Psoas muscle (tissue), 8 donors: ENCODE measurements at places on chromosomes 5 and 9. TPM values are rescaled to one million over a fixed set of nuclear protein-coding genes. Genes with fewer than 3 reads are reported as not detected.

The TEX48 gene
- not detected for polyA plus RNA-seq

The SPOCK1 gene
- 7.1 TPM for polyA plus RNA-seq

- no peak for DNase-seq
- H3K4me1 ChIP-seq: peaks cover 13% of the 10 kb centered on the region
- no peak overlapping the region for H3K27ac ChIP-seq
These were observed 1.4 kb upstream of the MLLT3 start for GRCh38 chr9:20623748-20624124.

DNA sequence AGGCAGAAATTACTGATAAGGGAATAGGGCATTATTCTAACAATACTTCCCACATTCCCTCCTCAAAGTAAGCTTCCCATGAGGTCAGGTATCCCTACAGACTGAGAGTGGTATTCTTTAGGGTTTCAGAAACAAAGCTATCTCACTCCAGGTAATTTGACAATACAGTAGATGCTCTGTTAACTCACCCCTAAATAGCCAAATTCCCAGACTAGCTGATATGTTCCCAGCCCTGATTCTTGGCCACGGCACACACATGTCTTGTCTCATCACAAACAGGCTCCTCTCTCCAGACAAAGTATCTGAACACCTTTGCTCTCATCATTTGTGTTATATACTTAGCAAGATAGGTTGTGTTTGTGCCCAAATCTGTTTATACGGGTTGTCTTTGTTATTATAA is 139.9 kb downstream of the ZNF608 start:
- H3K4me1 ChIP-seq: peaks cover 27% of the 10 kb centered on the region
- no peak for DNase-seq
- peak overlapping the region; percentile 71 for H3K27ac ChIP-seq
- H3K4me3 ChIP-seq: no peak overlapping the region

DNA sequence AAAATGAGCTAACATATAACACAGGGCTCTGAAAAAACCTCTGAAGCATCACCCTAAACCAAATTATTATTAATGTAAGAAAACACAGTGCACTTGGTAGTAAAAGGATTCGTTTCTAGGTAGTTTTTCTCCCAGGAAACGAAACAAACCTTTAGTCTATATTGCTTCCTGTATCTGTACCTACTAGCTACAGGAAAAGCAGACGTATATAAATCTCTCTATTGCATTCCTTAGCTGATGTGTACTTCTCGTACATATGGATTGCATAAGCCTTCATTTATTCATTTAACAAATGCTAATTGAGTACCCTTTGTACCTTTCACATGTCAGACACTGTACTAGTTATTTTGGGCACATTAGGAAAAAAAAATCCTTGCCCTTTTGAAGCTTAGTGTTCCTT is 85.0 kb upstream of the RASA1 start:
- H3K4me3 ChIP-seq: no peak overlapping the region
- no peak for DNase-seq

DNA sequence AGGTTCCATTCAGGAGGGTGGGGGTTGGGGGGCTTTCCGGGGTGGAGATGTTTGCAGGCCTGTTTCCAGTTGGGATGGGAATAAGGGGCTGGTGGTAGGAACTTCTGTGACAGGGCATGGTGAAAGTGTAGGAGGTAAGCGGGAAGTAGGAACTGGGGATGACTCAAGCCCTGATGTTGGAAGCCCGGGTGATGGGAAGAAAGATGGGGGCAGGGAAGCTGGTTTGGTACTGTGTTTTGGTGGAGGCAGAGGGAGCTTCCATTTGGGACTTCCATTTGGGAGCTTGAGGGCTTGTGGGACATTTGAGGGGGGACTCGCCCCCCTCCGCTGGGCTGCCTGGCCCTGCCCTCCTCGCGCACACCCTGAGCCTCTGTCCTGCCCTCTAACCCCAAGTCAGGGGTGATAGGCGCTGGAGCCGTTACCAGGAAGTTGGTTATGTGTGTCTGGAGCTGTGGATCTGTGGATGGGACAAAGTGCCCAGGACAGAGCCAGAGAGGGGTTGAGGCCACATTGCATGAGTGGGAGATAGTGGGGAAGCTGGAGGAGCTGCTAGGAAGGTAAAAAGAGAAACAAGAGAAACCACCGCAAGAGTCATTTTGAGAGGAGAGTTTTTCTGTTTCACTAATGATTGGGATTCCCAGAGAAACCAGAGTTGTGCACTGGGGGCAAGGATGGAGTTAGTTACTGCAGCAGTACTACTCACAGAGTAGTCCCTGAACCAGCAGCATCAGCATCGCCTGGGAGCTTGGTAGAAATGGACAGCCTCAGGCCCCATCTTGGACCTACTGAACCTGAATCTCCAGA is 6.6 kb downstream of the RGS14 start:
- DNase-seq: no peak
- H3K36me3 ChIP-seq: no peaks in the 10 kb centered on the region
- no peak overlapping the region for H3K4me3 ChIP-seq
- H3K27me3 ChIP-seq: no peaks in the 10 kb centered on the region
- peaks cover 25% of the 10 kb centered on the region for H3K4me1 ChIP-seq

DNA sequence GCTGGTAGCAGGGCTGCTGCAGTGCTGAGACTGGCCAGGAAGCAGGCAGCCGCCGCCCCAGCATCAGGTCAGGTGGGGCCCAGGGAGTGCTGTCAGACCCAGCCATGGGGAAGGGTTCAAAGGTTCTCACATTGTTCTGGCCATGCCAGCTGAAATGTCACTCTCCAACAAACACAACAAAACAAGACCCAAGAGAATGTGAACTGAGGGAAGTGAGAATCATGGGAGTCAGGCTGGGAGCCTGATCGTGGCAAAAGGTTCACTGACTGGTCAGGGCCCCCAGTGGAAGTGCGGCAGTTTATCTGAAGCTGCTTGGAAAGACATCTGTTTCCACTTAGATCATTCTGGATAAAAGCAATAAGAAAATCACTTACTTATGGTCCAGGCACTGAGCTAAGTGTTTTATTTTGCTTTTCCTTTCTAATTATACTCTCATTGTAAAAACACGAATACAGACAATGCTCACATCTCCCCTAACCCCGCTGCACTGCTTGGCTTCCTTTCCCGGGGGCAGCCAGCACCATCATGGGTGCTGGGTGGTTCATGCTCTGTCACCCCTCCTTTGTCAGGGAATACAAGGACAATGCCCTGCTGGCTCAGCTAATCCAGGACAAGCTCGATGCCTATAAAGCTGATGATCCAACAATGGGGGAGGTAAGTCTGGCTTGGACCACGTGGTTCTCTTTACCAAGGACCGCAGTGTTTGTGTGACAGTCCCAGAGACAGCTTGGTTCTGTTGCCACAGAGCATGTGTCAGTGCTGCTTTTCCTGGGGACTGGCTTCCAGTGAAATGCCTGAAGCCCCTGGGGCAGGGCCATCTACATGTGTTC is 41.9 kb upstream of the CFAP157 start:
- no peak for DNase-seq
- no peaks in the 10 kb centered on the region for H3K4me1 ChIP-seq
- peaks cover 68% of the 10 kb centered on the region for H3K36me3 ChIP-seq
- no peak overlapping the region for H3K27ac ChIP-seq
- H3K27me3 ChIP-seq: no peaks in the 10 kb centered on the region

DNA sequence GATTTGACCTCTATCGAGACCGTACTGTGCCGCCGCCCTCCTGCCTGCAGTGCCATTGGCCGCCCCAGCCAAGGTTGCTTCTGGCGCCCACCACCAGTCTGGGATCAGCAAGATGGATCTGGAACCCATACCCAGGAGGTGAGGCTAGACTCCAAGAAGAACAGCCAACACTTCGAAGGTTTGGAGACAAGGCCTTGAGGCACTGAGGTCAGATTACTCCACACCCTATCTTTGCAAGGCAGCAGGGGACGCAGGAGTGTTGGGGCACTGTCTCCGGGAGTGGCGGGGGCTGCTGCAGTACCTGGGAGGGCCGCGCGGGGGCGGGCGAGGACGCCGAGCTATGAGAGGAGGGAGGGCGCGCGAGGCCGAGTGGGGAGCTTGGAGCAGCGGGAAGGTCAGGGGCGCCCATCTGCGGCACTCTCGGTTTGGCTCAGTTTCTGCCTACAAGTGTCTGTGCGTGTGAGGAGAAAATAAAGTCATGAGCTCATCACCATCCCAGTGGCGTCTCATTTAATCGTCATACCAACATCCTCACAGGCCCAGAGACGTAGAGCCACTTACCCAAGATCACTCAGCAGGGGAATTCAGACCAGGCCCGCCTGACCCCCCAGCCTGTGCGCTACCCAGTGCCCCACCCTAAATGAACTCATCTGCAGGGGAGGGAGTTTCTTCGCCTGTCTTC is 20.5 kb upstream of the PSD2 start:
- H3K4me1 ChIP-seq: peaks cover 4% of the 10 kb centered on the region
- no peak overlapping the region for H3K27ac ChIP-seq
- no peaks in the 10 kb centered on the region for H3K27me3 ChIP-seq
- H3K4me3 ChIP-seq: no peak overlapping the region
- H3K36me3 ChIP-seq: no peaks in the 10 kb centered on the region

DNA sequence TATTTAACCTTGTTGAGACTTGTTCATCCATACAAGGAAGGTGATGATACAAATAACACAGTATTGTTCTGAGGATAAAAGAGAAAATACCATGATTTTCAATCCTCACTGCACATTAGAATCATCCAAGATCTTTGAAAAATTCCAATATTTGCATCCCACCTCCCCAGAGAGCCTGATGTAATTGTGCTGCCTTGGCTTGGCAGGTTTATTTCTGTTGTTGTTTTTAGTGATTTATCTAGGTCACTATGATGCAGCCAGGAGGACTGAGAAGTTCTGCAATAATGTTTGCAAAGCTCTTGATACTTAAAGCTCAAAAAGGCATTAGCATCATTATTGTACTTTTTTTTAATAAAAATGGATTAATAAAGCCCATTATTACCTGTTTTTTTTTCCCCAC is 67.0 kb upstream of the NMUR2 start:
- H3K36me3 ChIP-seq: no peaks in the 10 kb centered on the region
- H3K4me1 ChIP-seq: no peaks in the 10 kb centered on the region
- DNase-seq: no peak

GRCh38 chr9:137236936-137237421 is 4.1 kb upstream of the TUBB4B start:
- DNase-seq: no peak
- no peaks in the 10 kb centered on the region for H3K27me3 ChIP-seq
- H3K27ac ChIP-seq: peak overlapping the region; percentile 85
- peak overlapping the region; percentile 59 for H3K4me3 ChIP-seq
- peaks cover 37% of the 10 kb centered on the region for H3K4me1 ChIP-seq

DNA sequence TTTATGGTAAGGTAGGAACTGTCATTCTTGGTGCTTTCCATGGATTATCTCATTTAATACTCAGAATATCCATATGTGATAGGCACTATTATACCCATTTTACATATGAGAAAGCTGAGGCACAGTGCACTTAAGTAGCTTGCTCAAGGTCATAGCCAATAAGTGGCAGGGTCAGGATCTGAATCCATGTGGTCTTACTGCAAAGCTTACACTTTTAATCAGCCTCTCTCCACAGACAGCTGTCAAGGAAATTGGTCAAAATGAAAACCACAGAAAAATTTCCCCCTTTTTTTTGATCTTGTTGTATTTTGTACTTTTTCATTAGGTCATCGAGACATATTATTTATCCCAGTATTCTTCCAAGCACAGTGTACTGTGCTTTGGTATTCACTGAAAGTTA is 78.5 kb downstream of the ERCC6L2 start:
- no peak overlapping the region for H3K4me3 ChIP-seq
- H3K27ac ChIP-seq: no peak overlapping the region
- no peaks in the 10 kb centered on the region for H3K27me3 ChIP-seq
- DNase-seq: no peak

DNA sequence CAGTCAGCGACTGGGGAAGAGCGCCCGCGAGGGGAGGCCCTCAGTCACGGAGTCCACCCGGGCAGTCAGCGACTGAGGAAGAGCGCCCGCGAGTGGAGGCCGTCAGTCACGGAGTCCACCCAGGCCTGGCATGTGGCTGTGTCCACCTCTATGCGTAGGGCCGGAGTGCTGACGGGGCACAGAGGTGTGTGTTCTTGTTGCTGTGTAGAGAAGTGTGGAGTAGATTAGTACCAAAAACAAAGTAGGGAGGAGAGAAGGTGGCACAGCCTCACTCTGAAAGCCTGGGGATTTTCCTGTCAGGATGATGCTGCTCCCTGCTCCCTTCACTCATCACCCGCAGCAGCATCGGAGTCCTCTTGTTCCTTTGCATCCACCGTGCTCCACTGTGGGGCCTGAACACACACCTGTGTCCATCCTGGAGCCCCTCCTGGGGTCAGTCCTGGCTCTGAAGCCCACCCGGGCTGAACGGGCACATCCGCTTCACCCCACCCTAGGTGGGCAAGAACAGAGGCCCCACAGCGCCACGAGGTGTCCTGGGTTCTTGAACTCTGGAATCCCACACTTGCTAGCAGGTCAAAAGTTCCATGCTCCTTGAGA is 37.9 kb downstream of the AHRR start:
- H3K27me3 ChIP-seq: no peaks in the 10 kb centered on the region
- H3K4me1 ChIP-seq: no peaks in the 10 kb centered on the region
- H3K4me3 ChIP-seq: no peak overlapping the region
- H3K36me3 ChIP-seq: no peaks in the 10 kb centered on the region
- no peak overlapping the region for H3K27ac ChIP-seq
- no peak for DNase-seq

DNA sequence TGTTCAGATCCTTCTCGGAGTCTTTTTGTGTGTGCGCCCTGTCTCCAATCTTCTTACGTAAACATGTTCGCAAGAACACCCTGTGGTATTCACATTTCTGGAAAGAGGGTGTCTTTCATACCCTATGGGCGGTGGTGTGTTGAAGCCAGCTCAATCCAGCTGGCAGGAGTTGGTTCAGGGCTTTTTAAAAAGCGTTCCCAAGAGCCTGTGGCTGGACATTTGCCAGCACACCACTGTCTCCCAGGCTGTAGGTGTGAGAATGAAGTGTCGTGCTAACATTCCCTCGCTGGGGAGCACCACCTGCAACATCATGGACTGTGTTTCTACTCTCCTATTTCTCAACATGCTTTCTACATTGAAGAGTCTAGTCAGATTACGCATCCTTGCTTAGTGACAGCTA is 51.7 kb downstream of the S1PR3 start:
- H3K36me3 ChIP-seq: no peaks in the 10 kb centered on the region
- DNase-seq: no peak
- H3K27ac ChIP-seq: no peak overlapping the region
- H3K4me3 ChIP-seq: no peak overlapping the region
- no peaks in the 10 kb centered on the region for H3K4me1 ChIP-seq

- H3K36me3 ChIP-seq: no peaks in the 10 kb centered on the region
- H3K4me3 ChIP-seq: no peak overlapping the region
- no peak for DNase-seq
- H3K27ac ChIP-seq: no peak overlapping the region
- H3K4me1 ChIP-seq: no peaks in the 10 kb centered on the region
These were observed 97.7 kb upstream of the HCN1 start for GRCh38 chr5:45793638-45794532.
